ENCODE measurements at places on chromosomes 12 and 14. TPM values are rescaled to one million over a fixed set of nuclear protein-coding genes. Genes with fewer than 3 reads are reported as not detected.

TBX5 gene
- not detected for polyA plus RNA-seq

DNA sequence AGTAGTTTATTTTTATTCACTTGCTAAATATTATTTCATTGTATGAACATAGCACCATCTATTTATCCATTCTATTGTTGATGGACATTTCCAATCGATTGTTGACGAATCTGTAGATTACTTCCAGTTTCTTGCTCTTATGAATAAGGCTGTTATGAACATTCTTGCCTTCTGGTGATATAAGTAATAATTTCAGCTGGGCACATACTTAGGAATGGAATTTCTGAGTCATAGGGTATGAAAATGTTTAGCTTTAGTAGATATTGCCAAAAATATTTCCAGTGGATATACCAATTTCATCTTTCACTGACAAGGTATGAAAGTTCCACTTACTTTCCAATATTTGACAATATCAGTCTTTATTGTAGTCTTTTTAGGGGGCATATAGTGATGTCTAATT lies 468.5 kb downstream of the ETNK1 start:
- no peak for DNase-seq

WNT1 gene
- not detected for polyA plus RNA-seq

- DNase-seq, result no peak
Measured at GRCh38 chr12:123861392-123861791, 99.3 kb downstream of the DNAH10 start.

HRK gene
- polyA plus RNA-seq, result 0.01 TPM

ADAM21 gene
- polyA plus RNA-seq, result 0.21 TPM

GRCh38 chr12:196436-196835 lies 17.5 kb downstream of the SLC6A12 start:
- no peak for DNase-seq

KRT85 gene
- polyA plus RNA-seq, result not detected

DNA sequence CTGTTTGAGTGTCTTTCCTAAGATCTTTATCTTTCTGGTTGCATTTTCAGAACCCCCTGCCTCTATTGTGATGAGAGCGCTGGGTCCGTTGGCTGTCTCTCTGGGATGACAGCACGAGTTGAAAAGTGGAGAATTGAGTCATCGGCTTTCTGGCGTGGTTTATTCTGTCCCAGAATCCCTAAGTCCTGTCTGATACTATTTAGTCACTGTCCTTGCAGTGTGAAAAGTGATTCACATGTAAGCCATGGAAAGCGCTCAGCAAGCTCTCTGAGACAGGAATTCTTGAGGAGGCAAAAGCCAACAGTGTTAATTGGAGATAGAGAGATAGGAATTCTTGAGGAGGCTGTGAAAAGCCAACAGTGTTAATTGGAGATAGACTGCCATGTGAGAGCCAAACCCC lies 121.7 kb downstream of the CHST11 start:
- no peak for DNase-seq

- no peak for DNase-seq
Measured at GRCh38 chr12:90076851-90077319, 368.2 kb upstream of the ATP2B1 start.

LGR5 gene
- polyA plus RNA-seq, result 8.7 TPM

All from psoas muscle (tissue), 8 donors.